ENCODE measurements at places on chromosomes 13 and 19.

- DNase-seq, result no peak
Observed at GRCh38 chr13:105925496-105925895, 610.0 kb downstream of the EFNB2 start.

DNA sequence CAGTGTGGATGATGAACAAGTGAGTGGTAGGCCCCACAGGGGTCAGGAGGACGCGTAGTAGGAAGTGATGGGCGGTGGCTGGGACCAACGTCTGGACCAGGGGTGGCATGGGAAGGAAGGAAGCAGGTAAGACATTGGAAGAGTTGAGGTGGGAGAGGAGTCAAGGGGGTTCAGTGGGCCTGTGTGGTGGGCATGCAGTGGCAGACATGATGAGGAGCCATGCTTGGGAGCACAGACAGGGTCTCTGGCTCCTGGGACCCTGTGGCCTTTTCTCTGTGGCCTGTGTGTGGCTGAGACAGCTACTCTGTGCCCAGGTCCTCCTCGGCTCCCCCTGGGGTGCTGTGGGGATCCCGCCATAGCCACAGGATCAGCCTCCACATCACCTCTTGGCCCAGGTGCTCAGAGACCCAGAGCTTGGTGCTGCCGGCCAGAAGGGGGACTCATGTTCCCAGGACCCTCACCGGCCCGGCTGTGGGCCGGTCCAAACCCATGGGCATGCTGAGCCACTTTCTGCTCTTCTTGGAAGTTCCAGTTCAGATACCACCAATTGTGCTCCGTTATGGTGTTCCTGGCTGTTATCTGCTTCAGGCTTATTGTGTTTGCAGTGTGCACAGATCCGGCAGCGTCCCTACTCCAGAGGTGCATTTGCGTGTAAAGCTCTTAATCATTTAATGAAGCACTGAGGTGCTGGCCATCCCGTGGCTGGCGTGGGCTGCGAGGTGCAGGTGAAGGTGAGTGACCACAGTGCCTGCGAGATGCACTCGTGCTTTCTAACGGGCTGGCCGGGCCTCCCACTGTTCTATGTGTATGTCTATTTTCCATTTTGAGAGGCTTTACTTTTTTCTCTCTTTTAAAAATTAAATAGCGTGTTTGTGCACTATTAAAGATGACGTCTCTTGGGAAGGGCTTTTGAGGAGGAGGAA is 147.9 kb downstream of the TEX29 start:
- no peak for DNase-seq

DNA sequence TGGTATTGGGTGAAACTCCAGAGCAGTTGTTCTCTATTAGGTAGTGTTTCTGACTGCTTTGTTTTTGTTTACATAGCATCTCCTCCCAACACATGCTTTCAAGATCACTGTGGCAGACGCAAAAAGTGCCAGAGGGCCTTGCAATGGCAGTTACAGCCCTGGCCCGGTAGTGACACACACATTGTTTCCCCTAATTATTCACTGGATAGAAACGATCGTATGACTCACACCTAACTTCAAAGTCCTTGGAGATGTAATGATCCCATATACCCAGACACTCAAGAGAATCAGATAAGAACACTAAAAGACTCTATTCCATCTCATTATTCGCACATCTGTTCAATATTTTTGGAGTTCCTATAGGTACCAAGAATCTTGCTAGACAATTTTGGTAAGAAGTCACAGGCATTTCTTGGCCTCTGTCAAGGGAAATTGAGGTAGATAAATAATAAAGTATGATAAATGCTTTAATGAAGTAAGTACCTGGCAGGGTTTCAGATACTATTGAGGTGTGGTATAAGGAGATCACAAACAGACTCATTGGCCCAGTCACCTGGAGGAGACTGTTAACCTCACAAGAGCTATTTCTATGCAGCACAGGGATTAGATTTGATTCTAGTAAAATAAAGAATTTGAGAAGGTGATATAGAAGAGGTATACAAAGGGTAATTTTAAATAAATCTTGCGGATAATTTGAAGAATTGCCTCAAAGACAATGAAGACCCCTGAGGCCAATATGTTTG is 485.3 kb downstream of the SLITRK6 start:
- DNase-seq, result no peak

GRCh38 chr13:71714802-71715375 is 152.1 kb downstream of the DACH1 start:
- no peak for DNase-seq

- no peak for DNase-seq
Observed at GRCh38 chr13:45315520-45316167, 25.3 kb downstream of the TPT1 start.

- DNase-seq, result no peak
Observed at GRCh38 chr19:45164577-45165335, 4.0 kb upstream of the NKPD1 start.

GRCh38 chr19:17946965-17947784 is 14.4 kb downstream of the CCDC124 start:
- no peak for DNase-seq
